ENCODE measurements at places on chromosomes 12 and 14.
A peak's percentile ranks its signal among the peaks of the same experiment; 100 is the strongest.

- no peak for DNase-seq
These were observed 82.4 kb downstream of the SCAF11 start for GRCh38 chr12:45907955-45908354.

DNA sequence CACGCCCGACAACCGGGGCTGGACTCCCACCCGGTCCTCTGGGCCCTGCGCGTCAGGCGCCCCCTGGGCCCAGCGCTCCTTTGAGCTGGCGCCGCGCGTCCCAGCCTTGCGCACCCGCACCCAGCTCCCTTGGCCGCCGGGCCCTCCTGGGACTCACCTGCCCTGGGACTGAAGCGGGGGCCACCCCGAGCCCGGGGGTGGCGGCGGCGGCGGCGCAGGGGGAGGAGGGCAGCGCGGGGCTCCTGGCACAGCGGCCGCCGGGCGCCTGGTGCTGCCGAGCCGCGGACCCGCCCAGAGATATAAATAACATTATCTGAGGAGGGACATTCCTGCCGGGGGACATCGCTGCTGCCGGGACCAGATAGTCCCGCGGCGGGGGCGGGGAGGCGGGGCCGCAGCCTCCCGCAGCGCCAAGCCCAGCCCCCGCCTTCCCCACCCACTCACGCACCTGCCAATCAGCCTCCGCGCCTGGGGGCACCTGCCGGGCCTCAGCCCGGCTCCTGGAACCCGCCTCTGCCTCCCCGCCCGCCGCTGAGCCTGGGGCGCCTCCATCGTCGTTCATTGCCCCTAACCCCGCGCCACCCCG, at the start of gene SPTB:
TSS of gene SPTB (minus strand) at position 273 of the 586 bp plus-strand sequence. CDS start 56,813 bp downstream, outside the sequence.
- no peak for DNase-seq

- no peak for DNase-seq
These were observed 34.2 kb upstream of the TCL1B start for GRCh38 chr14:95651821-95652583.

- DNase-seq: no peak
These were observed 30.2 kb downstream of the KCTD10 start for GRCh38 chr12:109446869-109447268.

DNA sequence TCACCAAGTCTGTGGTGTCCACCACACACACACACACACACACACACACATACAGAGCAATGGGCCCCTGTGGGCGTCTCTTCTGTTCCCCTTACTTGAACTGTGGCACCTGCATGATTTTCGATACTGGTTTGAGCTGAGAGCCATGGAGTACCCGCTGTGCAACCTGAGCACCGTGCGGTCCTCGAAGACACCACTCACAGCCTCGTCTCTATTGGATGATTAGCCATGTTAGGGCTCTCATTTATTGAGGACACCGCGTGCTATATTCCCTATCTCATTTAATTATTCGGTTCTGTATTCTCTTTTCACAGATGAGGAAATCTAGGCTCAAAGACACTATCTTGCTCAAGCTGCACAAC, 623 bp upstream of the C14orf132 start:
- DNase-seq: peak; percentile 60

- DNase-seq: no peak
These were observed 5.9 kb downstream of the PSMB5 start for GRCh38 chr14:23028799-23029198.

DNA sequence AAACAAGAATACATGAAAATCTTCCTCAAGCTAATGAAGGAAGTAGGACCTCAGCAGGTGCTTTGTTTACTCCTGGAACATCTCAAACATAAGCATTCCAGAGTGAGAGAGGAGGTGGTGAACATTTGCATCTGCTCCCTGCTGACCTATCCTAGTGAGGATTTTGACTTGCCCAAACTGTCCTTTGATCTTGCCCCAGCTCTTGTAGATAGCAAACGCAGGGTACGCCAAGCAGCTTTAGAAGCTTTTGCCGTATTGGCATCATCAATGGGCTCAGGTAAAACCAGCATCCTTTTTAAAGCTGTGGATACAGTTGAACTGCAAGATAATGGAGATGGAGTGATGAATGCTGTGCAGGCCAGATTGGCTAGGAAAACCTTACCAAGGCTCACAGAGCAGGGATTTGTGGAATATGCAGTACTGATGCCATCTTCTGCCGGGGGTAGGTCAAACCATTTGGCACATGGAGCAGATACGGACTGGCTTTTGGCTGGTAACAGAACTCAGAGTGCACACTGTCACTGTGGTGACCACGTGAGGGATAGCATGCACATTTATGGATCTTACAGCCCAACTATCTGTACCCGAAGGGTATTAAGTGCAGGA, 1.9 kb downstream of the TOGARAM1 start:
- DNase-seq: no peak

Data from coronary artery (tissue), 2 donors.